ENCODE measurements at places on chromosomes 2 and 18.
A peak's percentile ranks its signal among the peaks of the same experiment; 100 is the strongest.

GRCh38 chr2:164839914-164840457 is 1.6 kb downstream of the COBLL1 start:
- peak; percentile 5 for DNase-seq

- no peak for DNase-seq
These were observed 11.6 kb downstream of the ITGA4 start for GRCh38 chr2:181468811-181469210.

DNA sequence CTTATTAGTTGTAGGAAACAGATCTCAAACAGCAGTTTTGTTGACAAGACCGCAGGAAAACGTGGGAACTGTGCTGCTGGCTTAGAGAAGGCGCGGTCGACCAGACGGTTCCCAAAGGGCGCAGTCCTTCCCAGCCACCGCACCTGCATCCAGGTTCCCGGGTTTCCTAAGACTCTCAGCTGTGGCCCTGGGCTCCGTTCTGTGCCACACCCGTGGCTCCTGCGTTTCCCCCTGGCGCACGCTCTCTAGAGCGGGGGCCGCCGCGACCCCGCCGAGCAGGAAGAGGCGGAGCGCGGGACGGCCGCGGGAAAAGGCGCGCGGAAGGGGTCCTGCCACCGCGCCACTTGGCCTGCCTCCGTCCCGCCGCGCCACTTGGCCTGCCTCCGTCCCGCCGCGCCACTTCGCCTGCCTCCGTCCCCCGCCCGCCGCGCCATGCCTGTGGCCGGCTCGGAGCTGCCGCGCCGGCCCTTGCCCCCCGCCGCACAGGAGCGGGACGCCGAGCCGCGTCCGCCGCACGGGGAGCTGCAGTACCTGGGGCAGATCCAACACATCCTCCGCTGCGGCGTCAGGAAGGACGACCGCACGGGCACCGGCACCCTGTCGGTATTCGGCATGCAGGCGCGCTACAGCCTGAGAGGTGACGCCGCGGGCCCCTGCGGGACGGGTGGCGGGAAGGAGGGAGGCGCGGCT is at the start of gene TYMS:
TSS of gene TYMS (plus strand) at position 343 of the 690 bp plus-strand sequence. CDS start at position 433, 90 bp downstream.
- DNase-seq, result peak; percentile 52

GRCh38 chr2:1798115-1798784 is 53.9 kb upstream of the PXDN start:
- DNase-seq, result no peak

DNA sequence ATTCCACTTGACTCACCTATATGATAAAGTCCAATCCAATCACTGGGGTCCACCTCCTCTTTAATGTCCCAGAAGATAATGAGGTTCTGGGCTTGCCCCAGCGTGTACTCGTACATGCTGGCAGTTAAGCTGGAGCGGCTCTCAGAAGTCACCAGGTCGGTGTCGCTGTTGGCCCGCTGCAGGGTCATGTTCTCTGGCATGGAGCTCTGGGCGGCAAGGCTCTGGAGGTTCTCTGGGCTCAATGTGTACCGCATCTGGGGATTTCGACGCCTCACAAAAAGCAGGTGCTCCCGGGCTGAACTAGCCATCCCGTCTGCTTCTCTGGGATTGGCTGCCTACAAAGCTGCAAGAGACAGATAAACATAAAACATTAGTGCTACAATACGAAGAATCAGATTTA is 206.4 kb upstream of the CCDC150 start:
- no peak for DNase-seq

GRCh38 chr2:112582314-112582746 is 2.1 kb upstream of the CHCHD5 start:
- peak; percentile 86 for DNase-seq

GRCh38 chr2:60280238-60280637 is 273.2 kb downstream of the BCL11A start:
- DNase-seq, result no peak

GRCh38 chr2:241003369-241003768 is 5.0 kb downstream of the SNED1 start:
- no peak for DNase-seq

DNA sequence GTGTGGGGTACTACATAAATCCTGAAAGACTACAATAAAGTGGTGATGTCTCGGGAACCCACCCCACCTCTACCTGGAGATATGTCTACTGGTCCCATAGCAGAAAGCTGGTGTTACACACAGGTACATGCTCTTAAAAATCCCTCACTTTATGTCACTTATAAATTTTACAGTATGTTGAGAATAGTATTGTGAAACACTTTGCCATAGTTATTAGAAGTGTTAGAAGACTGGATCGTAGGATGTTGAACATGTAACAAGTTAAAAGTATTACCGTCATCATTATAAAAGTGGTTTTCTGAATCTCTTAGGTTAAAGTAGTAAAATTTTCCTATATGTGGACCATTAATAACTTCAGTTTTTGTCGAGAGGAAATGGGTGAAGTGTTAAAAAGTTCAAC is 48.6 kb downstream of the SPOPL start:
- no peak for DNase-seq

- DNase-seq, result no peak
These were observed 55.9 kb downstream of the SDC1 start for GRCh38 chr2:20168727-20169696.

DNA sequence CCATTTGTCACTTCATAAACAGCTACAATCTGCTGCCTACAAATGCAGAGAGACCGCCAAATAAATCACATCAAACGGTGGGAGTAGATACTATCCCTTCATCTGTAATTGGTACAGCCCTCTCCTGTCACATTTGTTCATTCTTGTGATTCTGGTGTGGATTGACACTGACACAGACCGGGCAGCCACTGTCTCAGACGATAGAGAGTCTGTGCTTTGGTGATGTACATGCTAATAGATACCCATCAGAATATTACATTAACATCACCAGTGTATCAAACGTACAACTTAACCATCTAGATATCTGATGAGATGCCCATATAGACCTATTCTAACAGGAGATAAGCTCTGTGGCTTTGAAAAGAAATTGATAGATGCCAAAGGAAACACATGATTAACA is 419.7 kb upstream of the ZEB2 start:
- DNase-seq, result no peak

GRCh38 chr2:181841079-181841478 is 50.5 kb upstream of the ITPRID2 start:
- no peak for DNase-seq

GRCh38 chr2:70671092-70671675 is 96.8 kb downstream of the ADD2 start:
- no peak for DNase-seq

DNA sequence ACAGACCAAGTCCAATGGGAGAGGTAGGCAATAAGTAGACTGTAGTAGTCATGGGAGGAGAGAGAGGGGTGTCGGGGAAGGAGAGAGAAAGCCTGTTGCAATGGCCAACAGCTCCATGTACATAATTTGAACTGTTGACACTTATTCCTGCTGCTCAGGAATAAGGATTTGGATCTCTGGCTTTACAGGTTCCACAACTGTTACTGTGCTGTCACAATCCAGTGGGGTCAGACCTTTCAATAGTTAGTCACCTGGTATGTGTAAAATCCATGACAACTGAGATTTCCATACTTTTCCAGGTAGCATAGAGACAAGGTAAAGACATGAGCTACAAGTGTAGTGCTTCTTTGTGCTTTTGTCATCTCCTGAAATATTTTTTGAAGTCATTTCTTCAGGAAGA is 47.5 kb upstream of the RIOK3 start:
- DNase-seq, result no peak

DNA sequence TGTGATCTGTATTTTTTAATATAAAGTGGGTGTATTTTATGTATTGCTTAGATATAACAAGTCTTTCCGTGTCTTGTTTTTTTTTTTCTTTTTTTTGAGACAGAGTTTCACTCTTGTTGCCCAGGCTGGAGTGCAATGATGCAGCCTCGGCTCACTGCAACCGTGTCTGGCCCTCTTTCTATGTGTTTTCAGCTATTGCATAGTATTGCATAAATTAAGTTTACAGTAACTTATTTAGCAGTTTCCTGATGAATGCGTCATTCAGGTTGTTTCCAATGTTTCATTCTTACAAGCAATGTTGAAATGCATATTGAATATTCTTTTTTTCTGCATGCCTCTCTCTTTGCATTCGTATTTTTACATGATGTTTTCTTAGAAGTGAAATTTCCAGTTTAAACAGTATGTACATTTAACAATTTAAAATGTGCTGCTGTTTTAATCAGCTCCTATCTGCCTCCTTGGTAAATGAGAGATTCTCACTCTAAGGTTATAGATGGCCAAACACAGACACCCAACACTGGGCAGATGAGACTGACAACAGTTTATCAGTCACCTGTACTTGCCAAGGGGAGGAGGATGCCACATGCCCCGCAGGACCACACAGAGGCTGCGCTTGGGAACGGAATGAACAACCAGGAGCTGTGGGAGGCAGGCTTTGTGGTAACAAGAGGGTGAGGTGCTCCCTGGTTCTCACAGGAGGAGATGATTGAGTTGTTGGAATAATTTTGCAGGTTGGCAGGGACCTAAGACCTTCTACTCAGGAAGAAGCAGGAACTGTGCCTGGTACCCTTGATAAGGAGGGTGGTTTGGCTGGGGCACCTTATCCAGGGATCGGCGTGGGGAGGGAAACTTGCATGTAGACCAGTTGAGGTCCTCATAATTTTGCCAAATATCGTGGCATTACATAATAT is 7.5 kb downstream of the SLC9A4 start:
- no peak for DNase-seq

DNA sequence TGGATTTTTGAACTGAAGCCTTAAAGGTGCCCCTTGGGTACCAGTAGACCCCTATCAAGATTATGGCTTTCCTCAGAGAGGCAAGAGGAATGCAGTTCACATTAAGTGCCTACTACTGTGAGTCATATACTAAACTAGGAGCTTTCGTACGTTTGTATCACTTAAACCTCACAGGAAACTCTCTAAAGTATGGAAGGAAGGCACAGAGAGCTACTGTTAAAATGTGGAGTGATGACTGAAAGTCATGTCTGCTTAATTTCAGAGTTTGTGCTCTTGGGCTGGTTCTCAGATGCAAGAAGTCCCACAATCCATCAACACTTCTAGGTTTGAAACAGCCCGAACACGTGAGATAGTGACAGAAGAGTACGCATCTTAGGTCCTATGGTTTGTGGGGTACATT is 4.7 kb downstream of the PLCL1 start:
- DNase-seq, result no peak

DNA sequence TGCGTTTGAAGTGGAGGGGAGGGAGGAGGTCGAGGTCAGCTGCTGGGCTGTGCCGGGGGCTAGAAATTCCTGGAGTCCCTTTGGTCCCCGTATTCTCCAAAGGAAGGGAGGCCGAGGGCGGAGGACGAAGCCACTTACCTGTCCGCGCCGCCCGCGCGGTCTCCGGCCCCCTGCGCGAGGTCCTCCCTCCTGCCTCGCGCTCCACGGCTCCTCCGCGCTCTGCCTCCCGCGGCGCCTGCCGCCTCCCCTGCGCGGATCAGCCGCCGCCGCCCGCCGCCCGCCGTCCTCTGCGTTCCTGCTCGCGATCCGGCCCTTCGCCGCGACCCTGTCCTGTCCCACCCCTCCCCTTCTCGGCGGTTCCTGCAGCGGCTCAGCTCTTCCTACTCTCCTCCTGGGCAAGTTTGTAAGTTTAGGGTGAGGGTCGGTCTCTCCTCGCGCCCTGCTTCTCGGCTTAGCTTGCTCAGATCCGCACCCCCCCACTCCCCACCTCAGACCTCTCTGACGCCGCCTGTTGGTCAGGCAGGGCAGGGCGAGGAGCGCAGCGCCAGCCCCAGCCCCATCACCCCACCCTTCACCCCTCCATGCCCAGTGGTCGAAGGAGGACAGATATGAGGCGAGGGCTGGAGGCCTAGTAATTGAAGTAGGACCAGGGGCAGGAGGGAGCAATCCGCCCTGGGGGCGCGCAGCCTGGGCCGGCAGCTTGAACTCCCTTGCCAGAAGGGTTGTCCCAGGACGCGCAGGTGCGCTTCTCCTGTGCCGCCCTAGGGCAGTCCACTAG is 9.7 kb upstream of the SKOR2 start:
- no peak for DNase-seq

DNA sequence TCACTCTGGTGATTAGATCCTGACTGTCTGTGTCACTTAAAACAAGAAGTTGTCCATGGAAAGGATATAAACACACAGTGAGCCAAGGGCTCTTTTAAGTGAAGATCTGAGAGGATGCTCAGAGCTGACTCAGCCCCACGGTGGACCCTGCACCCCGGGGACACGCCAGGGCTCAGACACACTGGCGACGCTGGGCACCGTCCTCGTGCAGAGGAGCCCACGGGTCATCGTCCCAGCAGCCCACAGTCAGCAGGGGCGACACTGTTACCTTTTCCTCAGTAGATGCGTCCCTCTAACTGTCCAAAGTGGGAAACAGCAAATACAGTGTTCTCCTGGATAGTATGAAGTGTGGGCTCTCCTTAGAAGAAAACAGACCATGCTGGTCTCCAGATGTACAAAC is 225.6 kb downstream of the HDAC4 start:
- no peak for DNase-seq

- DNase-seq, result no peak
These were observed 12.4 kb downstream of the ADRA2B start for GRCh38 chr2:96103761-96104486.

GRCh38 chr2:219274361-219274921 is 4.7 kb upstream of the DNAJB2 start:
- no peak for DNase-seq

GRCh38 chr2:26184555-26185303 is 11.8 kb downstream of the GAREM2 start:
- DNase-seq, result peak; percentile 90

- no peak for DNase-seq
These were observed 39.7 kb downstream of the TMEM177 start for GRCh38 chr2:119718501-119719260.

- no peak for DNase-seq
These were observed 101.2 kb downstream of the NRXN1 start for GRCh38 chr2:50930726-50931125.

- DNase-seq, result no peak
These were observed 127.6 kb downstream of the PMAIP1 start for GRCh38 chr18:60027397-60027796.

- no peak for DNase-seq
These were observed 10.8 kb downstream of the GGCX start for GRCh38 chr2:85550486-85550885.

DNA sequence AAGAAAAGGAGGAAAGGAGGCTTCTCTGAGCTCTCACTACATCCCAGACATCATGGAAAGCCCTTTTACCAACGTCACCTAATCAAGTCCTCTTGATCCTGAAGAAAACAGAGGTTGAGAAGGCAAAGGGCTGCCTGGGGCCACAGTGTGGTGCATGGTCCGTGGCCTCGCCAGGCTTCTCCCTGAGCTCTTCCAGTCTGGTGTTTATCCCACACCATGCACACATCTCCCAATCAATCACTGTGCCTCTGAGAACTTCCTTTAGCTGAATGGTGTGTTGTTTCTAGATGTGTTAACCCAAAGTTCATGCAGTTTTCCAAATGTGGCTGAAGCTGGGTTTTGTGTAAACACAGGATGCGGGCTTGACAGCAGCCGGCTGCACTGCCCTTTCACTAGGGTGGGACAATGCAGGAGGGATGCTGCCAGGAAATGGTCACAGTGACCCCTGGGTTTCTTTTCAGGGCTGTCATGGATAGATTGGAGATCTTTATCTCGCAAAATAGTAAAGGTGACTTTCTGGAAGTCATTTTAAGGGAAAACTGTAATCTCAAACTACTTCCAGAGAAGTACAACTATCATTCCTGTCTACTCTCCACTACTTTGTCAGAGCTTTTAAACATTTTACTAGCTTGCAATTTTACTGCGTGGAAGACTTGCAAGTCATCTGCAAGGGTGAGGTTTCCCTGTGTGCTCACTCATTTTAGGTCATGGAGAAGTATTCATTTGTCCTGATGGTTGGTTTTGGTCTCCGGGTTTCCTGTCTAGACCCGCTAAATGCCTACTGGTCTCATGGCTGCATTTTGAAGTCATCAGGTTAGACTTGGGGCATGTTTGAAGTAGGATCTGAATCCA is 54.6 kb downstream of the IL1R2 start:
- no peak for DNase-seq
